ENCODE measurements at places on chromosomes 7 and 10. TPM values are rescaled to one million over a fixed set of nuclear protein-coding genes. Genes with fewer than 3 reads are reported as not detected.

DNA sequence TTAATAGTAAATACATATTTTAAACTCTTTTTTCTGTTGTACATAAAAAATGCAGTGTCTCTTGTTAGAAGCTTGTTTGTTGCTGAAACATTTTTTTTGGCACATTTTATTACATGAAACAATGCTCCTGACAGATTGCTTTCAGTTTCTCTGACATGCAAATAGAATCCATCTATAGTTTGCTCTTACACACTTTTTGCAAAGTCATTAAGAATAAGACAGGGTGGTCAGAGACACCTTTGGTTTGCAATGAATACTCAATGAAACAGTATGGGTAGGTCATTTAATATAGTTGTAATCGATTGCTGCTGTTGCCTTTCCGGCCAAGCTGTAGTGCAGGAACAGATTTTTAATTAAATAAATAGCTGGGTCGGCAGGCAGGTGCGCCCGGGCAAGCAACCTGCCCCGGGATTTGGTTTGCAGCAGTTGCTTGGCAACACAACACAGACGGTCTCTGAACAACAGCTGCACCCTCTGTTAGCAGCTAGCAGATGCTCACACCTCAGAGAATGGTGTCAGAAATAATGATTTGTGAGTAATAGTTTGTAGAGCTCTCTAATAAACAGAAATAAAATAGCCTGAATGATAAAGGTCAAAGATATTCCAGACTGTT lies 115.7 kb upstream of the CACNA2D1 start:
- peak; percentile 29 for DNase-seq
- H3K4me1 ChIP-seq, result no peaks in the 10 kb centered on the region
- no peak overlapping the region for H3K27ac ChIP-seq
- H3K4me3 ChIP-seq, result no peak overlapping the region
- no peaks in the 10 kb centered on the region for H3K27me3 ChIP-seq

GRCh38 chr10:70722820-70723424 lies 50.6 kb downstream of the ADAMTS14 start:
- no peaks in the 10 kb centered on the region for H3K4me1 ChIP-seq
- DNase-seq, result no peak
- no peaks in the 10 kb centered on the region for H3K36me3 ChIP-seq
- no peaks in the 10 kb centered on the region for H3K27me3 ChIP-seq

- H3K27me3 ChIP-seq, result no peaks in the 10 kb centered on the region
- H3K27ac ChIP-seq, result no peak overlapping the region
- DNase-seq, result no peak
- peaks cover 13% of the 10 kb centered on the region for H3K4me1 ChIP-seq
- no peak overlapping the region for H3K4me3 ChIP-seq
These were observed 72.2 kb upstream of the EFCAB10 start for GRCh38 chr7:105653441-105654005.

DNA sequence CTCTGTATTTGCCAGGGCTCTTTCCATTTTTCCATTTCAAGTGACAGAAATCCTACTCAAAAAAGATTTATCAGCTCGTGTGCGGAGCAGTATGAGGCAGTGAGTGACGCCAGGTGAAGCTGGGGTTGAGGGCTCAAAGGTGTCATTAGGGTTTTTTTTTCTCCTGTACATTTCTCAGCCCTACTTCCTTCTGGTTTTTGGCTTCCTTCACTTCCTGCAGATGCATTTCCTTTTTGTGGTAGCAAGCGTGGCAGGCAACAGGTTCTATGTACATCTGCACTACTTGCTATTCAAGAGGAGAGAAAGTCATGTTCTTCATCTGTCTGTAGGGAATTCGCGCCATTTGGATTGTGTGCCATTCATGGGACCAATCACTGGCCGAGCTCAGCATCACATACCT lies 52.8 kb upstream of the AOAH start:
- H3K4me3 ChIP-seq, result no peak overlapping the region
- no peaks in the 10 kb centered on the region for H3K36me3 ChIP-seq
- H3K27ac ChIP-seq, result no peak overlapping the region
- no peaks in the 10 kb centered on the region for H3K27me3 ChIP-seq

DNA sequence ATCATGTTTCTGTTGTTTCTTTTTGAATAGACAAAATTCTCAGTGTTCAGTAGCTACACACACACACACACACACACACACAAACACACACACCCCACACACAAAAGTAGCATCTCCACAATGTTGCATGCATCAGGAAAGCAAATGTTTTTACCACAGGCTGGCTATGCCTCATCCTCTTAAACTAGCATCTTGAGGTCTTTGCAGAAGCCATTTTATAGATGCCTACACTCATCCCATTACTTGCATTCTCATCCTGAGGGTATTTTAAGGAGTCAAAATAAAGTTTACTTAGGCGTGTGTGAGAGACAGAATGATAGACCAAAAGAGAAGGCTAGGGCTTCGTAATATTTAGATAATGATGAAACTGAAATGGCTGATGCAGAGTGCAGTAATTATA lies 7.9 kb upstream of the INHBA start:
- no peaks in the 10 kb centered on the region for H3K36me3 ChIP-seq

DNA sequence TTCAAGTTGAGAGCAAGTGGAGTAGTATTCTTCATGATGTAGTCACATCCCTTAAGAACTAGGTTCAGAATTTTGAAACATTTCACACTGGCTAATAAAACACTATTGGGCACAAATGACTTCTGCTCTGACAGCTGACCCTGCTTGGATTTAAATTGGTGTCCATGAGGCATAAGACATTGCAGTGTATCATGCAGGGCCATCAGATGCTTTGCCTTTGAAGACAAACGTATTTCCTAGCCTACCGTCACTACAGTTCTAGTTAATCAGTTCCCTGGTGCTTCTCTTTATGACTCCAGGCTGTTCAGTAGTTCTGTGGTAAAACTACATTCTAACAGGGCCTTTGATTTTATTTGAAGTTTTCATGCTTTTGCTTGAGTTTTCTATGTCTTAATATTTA lies 168.5 kb upstream of the ZNF804B start:
- no peaks in the 10 kb centered on the region for H3K27me3 ChIP-seq
- H3K4me3 ChIP-seq, result no peak overlapping the region
- H3K27ac ChIP-seq, result no peak overlapping the region
- H3K4me1 ChIP-seq, result no peaks in the 10 kb centered on the region
- DNase-seq, result no peak
- no peaks in the 10 kb centered on the region for H3K36me3 ChIP-seq

DNA sequence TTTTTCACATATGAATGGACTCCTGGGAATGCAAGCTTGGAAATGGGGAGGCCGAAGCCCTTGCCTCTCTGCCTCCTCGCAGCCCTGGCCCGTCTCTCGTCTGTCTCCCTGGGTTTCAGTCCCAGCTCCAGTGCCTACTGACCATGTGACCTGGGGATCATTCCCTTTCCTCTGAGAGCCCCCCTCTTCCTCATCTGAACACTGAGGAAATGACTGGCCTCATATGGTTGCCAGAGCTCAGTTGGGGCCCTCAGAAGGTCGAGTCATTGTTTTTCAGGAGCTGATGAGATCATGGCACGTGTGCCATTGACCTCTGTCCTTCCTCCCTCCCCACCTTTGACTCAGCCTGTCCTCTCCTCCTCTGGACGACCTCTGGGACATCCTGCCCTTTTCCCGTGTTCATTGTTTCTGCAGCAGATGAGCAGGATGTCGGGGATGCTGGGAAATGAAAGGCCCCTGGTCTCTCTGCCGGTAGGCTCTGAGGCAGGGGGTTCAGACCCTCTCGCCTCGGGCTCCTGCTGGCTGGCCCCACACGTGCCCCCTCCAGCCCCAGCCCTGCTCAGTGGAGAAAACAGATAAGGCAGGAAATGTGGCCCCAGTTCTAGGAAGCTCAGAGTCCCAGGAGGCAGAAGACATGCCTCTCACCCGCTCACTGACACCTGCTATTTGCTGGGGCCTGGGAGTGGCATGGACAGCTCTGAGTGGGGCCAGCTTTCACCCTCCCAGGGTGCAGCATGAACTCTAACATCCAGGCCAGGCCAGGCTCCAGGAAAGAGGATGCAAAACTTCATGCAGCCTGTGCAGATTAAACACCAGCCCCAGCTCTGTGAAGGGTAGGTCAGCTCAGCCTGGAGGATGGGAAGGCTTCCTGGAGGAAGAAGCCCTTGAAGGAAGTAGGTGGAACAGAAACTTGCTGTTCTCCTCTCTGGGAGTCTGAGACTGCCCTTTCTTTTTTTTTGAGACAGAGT lies 8.3 kb upstream of the PPP1R35 start:
- H3K4me3 ChIP-seq, result no peak overlapping the region
- no peaks in the 10 kb centered on the region for H3K36me3 ChIP-seq

DNA sequence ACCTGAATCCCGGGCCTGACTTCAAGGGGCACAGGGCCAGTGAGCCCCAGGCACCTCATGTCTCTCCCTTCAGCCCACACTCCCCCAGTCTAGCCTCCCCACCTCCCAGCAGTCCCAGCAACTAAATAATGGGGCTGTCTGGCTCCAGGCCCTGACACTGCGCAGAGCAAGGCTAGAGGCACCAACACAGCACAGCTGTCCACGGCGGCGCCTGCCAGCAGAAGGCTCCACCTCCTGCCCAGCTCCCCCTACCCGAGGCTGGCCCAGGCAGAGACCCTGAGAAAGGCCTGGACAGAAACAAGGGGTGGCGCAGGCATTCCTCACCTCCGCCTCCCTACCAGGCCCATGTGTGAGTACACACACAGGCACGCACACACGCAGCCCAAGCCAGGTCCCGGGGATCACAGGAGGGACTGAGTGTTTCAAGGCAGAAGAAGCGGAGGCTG lies 6.1 kb downstream of the KCNH2 start:
- no peaks in the 10 kb centered on the region for H3K36me3 ChIP-seq
- H3K4me3 ChIP-seq, result no peak overlapping the region
- H3K4me1 ChIP-seq, result peaks cover 39% of the 10 kb centered on the region
- DNase-seq, result peak; percentile 92
- H3K27ac ChIP-seq, result peak overlapping the region; percentile 94

- no peaks in the 10 kb centered on the region for H3K36me3 ChIP-seq
- DNase-seq, result no peak
These were observed 209.1 kb downstream of the CREB5 start for GRCh38 chr7:28621369-28621841.

GRCh38 chr7:155255621-155256020 lies 42.1 kb upstream of the INSIG1 start:
- peaks cover 21% of the 10 kb centered on the region for H3K4me1 ChIP-seq
- no peak for DNase-seq
- no peaks in the 10 kb centered on the region for H3K36me3 ChIP-seq
- no peaks in the 10 kb centered on the region for H3K27me3 ChIP-seq

DNA sequence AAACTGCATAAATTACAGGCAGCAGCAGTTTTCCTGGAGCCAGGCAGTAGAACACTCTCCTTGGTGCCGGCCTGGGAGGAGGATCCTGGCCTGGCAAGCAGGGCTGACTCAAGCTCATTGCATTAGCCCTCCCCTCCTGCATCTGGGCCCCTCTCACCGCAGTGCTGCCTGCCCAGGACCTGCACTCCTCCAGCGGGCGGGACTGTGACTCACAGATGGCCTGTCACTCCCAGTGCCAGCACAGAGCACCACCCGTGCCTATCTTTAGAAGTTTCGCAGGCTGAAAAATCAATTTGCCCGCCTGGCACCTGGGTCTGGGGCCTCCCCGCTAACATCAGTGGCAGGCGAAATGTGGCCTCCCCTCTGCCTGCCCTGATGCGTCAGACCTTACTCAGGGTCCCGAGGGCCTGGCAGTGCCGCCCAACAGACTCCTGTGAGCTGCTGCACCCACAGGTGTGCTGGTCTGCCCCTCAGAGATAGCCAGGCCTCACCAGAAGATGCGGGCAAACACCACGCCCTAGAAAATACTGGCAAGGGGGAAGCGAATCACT lies 123.8 kb downstream of the KCNMA1 start:
- H3K27me3 ChIP-seq, result peaks cover 2% of the 10 kb centered on the region
- DNase-seq, result peak; percentile 54
- no peak overlapping the region for H3K27ac ChIP-seq
- H3K36me3 ChIP-seq, result no peaks in the 10 kb centered on the region
- no peak overlapping the region for H3K4me3 ChIP-seq
- H3K4me1 ChIP-seq, result no peaks in the 10 kb centered on the region

- H3K36me3 ChIP-seq, result no peaks in the 10 kb centered on the region
- no peaks in the 10 kb centered on the region for H3K27me3 ChIP-seq
- no peak for DNase-seq
- H3K27ac ChIP-seq, result no peak overlapping the region
- H3K4me1 ChIP-seq, result no peaks in the 10 kb centered on the region
- H3K4me3 ChIP-seq, result no peak overlapping the region
These were observed 70.7 kb downstream of the PRKAG2 start for GRCh38 chr7:151806204-151806603.

DNA sequence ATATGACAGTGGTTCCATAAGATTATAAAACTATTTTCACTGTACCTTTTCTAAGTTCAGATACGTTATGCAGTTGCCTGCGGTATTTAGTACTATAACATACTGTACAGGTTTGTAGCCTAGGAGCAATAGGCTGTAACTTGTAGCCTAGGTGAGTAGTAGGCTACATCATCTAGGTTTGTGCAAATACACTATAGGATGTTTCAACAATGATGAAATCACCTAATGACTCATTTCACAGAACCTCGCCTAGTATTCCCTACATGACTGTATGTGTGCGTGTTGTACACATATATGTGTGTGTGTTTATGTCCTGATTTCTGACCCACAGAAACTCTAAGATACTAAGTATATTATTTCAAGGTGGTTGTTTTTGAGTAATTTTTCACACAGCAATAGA lies 139.0 kb downstream of the HERPUD2 start:
- H3K4me3 ChIP-seq, result no peak overlapping the region
- no peaks in the 10 kb centered on the region for H3K36me3 ChIP-seq
- no peak overlapping the region for H3K27ac ChIP-seq

DNA sequence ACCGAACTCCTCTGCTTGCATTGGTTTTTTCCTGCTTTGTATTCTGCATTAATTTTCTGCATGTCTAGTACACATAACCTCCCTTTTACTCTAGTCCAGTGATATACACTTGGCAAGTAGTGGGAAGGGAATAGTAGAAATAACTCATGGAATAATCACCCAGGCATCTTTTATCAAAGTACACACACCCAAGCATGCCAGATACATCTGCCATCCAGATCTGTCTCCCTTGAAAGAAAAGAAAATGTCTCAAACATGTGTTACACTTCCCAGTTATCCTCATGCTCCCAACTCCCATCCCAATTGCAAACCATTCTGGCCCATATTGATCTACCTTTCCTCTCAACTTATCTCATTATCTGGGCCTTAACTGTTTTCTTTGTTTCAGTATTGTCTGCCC lies 79.0 kb downstream of the PHYHIPL start:
- H3K27ac ChIP-seq, result no peak overlapping the region
- no peaks in the 10 kb centered on the region for H3K27me3 ChIP-seq
- no peak overlapping the region for H3K4me3 ChIP-seq
- no peaks in the 10 kb centered on the region for H3K4me1 ChIP-seq

The MEOX2 gene
- 13.7 TPM for total RNA-seq

The IDI2 gene
- 0.28 TPM for total RNA-seq

The SUN3 gene
- not detected for total RNA-seq

The SLC25A28 gene
- 42.7 TPM for total RNA-seq

The CCDC6 gene
- 20.2 TPM for total RNA-seq

The ASB10 gene
- 26.1 TPM for total RNA-seq

Data from heart left ventricle (tissue), 16 donors.